ENCODE measurements at places on chromosomes 1 and 21.
A peak's percentile ranks its signal among the peaks of the same experiment; 100 is the strongest.

GRCh38 chr1:206476591-206476990 lies 6.3 kb downstream of the IKBKE start:
- no peak for DNase-seq

DNA sequence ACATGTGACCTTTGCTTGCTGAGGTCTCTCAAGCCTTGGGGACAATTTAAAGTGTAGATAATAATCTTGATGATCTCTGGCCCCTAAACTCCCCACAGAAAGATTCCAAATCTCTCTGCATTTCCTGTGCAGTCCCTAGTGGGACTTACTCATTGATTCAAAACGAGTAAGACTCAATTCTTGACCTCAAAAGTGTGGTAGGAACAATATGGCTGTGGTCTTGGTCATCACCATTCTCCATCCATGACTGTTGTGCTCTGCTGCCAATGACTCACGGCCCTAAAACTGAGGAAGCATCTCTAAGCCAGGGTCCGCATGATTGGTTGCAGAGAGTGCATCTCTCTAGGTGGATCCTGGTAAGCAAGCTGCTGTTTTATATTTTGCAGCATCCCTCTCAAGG lies 268.0 kb downstream of the PTGER3 start:
- DNase-seq = peak; percentile 71

DNA sequence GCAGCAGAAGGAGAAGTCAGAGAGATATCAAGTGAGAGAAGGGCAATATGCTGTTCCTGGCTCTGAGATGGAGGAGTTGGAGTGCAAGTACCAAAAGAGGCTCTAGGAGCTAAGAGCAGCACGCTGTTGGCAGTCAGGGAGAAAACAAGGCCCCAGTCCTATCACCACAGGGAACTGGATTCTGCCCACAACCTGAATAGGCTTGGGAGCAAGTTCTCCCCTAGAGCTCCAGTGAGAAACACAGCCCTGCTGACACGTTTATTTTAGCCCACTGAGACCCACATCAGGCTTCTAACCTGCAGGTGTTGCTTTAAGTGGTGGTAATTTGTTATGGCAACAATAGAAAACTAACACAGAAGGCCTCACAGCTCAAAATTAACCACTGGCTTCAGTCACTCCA lies 31.8 kb upstream of the ZNF644 start:
- no peak for DNase-seq

GRCh38 chr1:99935534-99935933 lies 34.3 kb upstream of the SLC35A3 start:
- no peak for DNase-seq

- DNase-seq = no peak
Measured at GRCh38 chr1:79055856-79056255, 49.3 kb upstream of the ADGRL4 start.

- DNase-seq = peak; percentile 77
Measured at GRCh38 chr21:43639470-43640353, 19.6 kb downstream of the HSF2BP start.

DNA sequence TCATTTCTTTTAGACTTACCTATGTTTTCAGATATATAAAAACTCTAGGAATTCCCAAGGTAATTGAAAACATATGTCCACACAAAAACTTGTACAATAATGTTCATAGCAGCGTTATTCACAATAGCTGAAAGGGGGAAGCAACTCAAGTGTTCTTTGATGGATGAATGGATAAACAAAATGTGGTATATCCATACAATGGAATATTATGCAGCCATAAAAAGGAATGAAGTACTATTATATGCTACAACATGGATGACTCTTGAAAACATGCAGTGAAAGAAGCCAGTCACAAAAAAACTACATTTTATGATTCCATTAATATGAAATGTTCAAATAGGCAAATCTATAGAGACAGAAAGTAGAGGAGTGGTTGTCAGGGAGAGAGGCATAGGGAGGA lies 62.2 kb upstream of the WDR26 start:
- no peak for DNase-seq

DNA sequence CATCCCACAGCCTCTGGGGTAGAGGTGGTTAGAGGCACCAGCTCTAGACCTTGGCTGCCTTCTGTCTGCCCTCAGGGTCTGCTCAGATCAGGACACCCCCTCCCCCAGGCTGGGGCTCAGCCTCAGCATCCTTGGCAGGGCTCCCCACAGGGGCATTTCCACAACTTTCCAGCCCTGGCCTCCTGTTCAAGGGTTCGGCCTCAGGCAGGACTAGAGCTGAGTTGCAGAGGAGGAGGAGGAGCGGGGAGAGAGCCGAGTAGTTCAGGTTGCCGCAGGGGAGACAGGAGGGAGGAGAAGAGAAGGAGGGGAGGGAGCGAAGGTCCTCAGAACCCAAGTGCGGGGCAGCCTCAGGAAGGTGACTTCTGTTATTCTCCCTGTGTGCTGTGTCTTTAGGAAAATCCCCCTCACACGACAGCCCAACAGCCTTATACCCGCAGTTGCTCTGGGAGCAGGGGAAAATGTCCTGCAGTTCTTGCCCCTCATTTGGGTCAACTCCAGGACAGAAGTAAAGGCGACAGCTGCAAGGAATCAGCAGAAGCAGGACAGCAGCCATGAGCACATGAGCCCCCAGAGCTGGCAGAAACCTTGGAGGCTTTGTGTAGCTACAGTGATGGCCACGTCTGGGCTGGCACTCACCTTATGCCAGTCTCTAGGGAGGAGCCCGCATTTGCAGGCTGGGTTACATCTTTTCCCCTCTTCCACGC lies 46.5 kb upstream of the TENT5B start:
- no peak for DNase-seq

DNA sequence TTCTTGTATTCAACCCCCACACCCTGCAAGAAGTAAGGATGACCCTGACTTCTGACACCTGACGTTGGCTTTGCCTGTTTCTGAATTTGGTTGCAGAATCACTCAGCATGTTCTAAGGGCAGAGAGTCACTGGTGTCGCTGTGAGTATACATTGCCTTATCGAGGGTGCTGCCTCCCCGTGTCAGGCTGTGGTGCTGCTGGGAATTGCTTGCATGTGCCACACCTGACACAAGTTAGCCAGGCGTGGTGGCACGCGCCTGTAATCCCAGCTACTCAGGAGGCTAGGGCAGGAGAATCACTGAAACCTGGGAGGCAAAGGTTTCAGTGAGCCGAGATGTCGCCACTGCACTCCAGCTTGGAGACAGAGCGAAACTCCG lies 45.9 kb downstream of the WDR4 start:
- DNase-seq = no peak

DNA sequence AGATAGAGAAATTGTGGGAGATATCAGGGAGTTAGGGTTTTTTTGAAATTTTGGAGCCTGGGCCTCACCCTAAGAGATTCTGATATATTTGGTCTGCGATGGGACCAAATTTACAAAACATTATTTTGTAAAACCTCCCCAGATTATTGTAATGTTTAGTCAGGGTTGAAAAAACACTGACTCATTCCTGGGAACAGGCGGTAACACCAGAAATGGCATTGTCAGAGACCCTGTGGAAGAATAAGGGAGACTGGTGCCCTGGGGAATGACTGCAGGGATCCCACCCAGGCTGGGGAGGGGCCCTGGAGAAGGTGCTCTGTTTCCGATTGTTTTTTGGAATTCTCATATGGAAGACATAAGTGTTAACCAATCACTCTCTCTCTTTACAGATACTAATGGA lies 13.1 kb upstream of the STRIP1 start:
- DNase-seq = no peak

GRCh38 chr1:8733484-8733883 lies 84.0 kb downstream of the RERE start:
- no peak for DNase-seq

DNA sequence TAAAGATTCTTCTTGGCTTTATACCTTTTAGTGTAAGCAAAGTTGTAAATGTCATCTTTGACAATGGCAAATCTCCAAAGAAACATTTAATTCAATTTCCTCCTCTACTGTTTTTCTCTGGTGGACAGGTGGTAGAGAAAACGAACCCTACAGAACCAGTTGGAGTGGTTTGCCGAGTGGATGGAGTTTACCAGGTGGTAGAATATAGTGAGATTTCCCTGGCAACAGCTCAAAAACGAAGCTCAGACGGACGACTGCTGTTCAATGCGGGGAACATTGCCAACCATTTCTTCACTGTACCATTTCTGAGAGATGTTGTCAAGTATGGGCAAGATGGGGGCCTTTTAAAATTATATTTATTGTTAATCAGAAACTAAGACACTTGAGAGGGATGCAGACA lies 25.8 kb downstream of the UAP1 start:
- DNase-seq = no peak

DNA sequence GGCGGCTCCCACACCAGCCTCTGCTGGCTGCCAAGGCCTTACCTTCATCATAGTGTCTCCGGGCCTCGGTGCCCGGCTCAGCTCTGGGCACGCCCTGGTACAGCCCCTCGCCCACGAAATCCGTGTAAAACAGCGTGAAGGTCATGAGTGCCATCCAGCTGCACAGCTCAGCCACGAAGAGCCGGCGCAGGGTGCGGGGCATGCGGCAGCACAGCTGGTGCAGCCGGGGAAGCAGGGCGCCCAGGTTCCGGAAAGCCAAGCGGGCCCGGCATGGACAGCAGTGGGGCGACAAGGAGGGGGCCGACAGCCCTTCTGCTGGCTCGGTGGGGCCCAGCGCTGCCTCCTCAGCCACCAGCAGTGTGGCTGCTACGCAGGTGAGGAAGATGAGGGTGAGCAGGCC lies 17.5 kb downstream of the SLC45A3 start:
- DNase-seq = no peak

DNA sequence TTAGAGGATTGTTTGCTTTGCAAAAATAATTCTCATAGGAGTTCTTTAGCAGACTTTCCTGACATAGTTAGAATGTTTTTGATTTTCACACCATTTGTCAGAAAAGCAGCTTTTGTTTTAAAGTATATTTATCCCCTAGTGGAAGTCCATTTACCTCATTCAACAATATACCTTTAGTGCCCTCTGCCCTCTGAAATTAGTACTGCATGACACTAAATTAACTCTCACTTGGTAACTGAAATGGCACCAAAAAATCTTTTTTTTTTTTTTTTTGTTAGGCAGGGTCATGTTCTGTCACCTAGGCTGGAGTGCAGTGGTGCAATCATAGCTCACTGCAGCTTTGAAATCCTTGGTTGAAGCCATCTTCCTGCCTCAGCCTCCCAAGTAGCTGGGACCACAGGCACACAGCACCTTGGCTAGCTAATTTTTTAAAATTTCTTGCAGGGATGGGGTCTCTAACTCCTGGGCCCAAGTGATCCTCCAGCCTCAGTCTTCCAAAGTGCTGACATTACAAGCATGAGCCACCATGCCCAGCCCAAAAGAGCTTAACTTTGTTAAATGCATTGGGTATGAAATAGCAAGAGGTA lies 13.6 kb downstream of the LRRC42 start:
- DNase-seq = no peak

DNA sequence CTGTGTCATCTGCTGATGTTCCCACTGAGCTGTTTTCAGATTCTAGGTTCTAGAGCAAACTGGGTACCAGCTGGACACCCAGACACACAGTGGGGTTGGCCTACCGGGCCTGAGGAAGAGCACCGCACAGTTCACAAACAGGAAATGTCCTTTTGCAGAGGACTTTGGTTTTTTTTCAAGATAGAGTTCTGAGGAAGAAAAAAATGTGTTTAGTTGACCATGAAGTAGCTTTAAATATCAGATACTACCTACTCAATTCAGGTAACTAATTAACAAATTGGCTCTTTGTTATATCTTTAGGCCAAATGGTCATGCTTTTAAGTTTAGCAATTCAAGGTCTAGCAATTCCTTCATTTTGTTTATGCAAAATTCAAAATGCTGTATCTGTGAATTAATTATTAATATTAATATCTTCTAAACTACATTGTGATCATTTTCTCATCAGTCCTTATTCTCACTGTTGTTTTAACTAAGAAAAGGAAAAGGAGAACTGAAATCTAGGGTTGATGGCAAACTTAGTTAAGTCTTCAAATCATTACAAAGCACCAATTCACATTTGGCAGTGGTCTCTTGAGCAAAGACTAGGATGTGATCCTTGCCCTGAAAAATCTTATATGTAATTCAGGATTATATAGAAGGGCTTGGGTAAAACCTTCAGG lies 17.2 kb upstream of the NCF2 start:
- DNase-seq = no peak

DNA sequence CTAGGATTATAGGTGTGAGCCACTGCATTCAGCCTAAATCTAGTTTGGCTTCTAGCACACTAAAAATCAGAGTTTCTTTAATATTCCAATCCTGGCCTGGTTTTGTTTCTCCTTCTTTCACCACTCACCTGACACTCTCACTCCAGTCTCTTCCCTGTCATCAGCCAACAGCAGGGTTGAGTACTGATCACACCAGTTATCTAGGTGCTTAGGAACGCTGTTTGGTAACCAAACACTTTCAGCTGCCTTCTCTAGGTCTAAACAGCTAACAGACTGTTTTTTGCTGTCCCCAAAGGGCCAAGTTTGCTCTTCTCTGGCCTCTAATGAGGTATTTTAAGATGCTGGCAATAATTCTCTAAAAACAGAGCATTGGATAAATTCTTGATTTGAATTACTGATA lies 17.7 kb upstream of the FRRS1 start:
- DNase-seq = no peak

DNA sequence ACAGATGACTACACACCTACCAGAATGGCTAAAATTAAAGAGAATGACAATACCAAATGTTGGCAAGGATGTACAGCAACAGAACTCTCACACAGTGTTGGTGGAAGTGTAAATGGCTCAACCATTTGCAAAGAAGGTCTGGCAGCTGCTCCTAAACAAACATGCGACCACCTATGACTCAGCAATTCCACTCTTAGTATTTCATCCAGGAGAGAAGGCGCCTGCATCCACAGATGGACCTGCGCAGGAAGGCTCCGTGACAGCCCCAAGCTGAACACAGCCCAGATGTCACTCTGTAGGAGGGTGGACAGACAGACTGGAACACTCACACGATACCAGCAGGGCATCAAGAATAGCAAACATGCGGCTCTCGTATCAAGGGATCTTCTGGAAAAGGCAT lies 6.7 kb downstream of the PTTG1IP start:
- no peak for DNase-seq

DNA sequence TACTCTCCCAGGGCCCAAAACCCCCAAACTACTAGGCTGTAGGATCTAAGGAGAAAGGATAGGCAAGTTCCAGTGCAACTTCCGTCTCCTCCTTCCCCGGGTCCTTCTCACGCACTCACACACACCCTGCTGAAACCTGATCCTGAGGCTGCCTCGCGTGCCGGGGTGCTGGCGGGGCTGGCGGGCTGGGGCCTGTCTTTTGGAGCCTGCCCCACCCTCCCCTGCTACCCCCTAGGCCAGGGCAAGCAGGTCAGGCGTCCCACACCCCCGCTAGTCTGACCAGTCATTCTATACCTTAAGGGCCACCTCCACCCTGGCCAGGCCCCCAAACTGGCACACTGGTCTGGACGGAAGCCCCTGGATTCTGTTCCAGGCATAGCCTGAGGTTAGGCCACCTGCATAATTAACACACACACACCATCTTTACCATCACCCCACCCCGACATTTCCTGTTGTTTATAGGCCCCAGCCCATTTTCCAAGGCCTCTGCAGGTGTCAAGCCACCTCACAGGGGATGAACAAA lies 48.3 kb upstream of the ARTN start:
- DNase-seq = no peak

- DNase-seq = no peak
Measured at GRCh38 chr1:46130606-46131005, 1.8 kb downstream of the PIK3R3 start.
